ENCODE measurements at places on chromosomes 13 and 19.

DNA sequence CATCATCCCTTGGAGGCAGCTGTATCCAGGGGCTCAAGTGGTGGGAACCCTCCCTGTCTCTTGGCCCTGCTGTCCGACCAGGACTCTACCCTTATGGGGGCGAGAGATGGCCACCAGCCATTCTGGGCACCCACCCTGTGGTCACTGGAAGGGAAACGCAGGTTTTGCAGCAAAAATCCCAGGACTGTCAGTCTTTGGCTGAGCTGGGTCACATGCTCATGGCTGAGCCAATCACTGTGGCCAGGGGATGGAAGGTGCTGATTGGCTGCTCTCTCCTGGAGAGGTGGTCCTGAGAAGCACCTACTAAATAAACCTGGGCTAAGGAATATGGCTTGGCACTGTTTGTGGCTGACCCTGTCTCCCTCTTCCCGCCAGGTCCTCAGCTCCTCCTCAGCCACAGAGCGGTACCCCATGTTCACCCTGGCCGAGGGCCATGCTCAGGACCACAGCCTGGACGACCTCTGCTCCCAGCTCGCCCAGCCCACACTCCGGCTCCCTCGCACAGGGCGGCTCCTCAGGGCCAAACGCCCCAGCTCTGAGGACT is 8.9 kb downstream of the ATG4D start:
- no peak for DNase-seq

GRCh38 chr13:41061914-41062837 is 867 bp downstream of the WBP4 start:
- no peak for DNase-seq

GRCh38 chr19:53785196-53785889 is 38.8 kb downstream of the NLRP12 start:
- DNase-seq: no peak

- DNase-seq: no peak
Observed at GRCh38 chr13:106491928-106492587, 43.4 kb downstream of the EFNB2 start.

DNA sequence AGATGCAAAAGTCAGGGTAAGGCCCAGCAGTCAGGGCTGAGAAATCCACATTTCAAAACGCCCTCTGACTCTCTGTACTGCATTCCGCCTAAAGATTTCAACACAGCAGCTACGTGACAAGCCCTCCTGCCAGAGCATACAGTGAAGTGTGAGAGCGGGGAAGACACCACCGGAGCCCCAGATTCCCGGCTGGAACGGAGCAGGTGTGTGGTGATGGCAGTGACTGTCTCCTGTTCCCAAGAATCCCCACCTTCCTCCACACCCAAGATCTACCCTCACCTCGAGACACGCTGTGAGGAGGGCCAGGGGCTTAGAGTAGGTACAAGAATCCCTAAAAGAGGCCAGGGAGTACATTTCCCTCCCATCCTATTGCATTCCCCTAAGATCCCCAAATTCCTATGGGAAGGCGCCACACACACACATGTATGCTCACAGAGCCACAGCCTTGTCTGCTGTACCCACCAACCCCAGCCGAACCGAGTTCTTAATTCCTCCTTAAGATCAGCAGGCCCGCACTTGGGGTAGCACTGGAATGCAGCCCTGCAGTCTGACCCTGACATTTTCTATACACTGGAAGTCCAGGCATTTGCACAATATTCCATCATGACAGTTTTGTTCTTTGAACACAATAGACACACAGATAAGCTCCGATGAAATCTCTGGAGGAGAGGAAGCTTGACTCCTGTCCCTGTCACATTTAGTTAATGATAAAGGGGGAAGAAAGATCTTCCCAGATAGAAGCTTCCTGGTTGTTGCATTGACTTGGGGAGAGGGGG is 102.9 kb downstream of the FOXO1 start:
- no peak for DNase-seq

Data from CMK (cell line).